ENCODE measurements at places on chromosomes 3 and 15. TPM values are rescaled to one million over a fixed set of nuclear protein-coding genes. Genes with fewer than 3 reads are reported as not detected.

DNA sequence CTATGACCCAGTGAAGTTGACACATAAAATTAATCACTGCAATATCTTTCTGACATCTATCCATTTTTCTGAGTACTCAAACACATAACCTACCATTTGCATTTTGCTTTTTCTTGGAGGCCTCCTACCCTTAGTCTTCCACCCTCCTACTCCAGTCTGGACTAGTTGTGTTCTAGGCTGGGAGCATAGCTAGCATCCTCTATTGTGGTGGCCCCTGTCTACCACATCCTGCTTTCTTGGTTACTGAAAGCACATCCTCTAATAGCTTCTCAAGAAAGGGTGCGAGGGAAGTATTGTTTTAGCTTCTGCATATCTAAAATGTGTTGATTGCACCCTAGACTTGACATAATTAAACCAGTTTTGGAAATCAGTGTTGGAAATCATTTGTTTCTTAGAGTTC lies 176.5 kb downstream of the THSD4 start:
- DNase-seq = no peak
- H3K27ac ChIP-seq = no peak overlapping the region
- H3K4me3 ChIP-seq = no peak overlapping the region
- H3K27me3 ChIP-seq = no peaks in the 10 kb centered on the region
- H3K36me3 ChIP-seq = no peaks in the 10 kb centered on the region

- H3K27me3 ChIP-seq = no peaks in the 10 kb centered on the region
- H3K27ac ChIP-seq = no peak overlapping the region
- no peaks in the 10 kb centered on the region for H3K4me1 ChIP-seq
- no peak for DNase-seq
- no peak overlapping the region for H3K4me3 ChIP-seq
- H3K36me3 ChIP-seq = no peaks in the 10 kb centered on the region
Observed at GRCh38 chr3:189229196-189229828, 57.5 kb downstream of the TPRG1 start.

DNA sequence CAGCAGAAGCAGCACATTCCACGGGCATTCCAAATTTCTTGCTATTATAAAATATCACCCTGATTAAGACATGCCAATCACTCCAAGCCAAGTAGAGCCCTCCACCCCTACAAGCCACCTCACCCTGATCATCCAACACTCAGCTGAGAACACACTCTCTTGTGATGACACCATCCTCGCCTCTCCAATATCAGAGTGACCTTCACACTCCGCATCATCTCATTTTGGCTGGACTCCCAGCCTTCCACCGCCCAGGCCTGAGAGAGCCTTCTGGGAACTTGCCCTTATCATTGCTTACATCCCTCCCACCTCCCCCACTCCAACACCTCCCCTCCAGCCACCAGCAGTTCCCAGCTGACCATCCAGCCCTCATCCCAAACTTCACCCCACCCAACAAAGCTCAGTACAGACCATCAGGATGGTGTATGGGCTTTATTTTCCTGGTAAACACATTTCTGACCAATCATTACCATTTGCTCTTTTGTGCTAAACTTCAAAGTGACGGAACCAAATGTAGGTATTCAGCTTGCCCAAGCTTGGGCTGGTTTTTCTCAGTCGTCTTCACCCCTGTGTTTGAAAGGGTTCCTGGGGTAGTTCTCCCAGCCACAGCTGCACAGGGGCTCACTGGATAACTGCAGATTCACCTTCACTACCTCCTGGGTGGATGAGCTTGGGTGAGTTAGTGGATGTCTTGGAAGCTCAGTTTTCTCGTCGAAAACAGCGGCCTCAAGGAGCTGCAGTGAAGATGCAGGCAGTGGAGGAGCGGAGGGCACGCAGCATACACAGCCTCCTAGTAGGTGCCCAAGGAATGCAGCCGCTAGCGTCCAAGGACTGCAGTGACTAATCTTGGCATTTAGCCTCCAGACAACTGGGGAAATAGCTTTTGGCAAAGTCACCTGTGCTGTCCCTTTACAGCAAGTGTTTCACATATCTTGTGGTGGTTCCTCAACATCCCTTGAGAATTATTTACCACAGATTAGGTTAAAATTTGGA lies 115.1 kb downstream of the LIPC start:
- DNase-seq = no peak
- no peak overlapping the region for H3K27ac ChIP-seq
- no peaks in the 10 kb centered on the region for H3K27me3 ChIP-seq
- H3K36me3 ChIP-seq = no peaks in the 10 kb centered on the region
- H3K4me3 ChIP-seq = no peak overlapping the region
- H3K4me1 ChIP-seq = peaks cover 47% of the 10 kb centered on the region

GRCh38 chr3:96813134-96813819 lies 1.1 kb upstream of the EPHA6 start:
- no peaks in the 10 kb centered on the region for H3K27me3 ChIP-seq
- peak; percentile 89 for DNase-seq
- peaks cover 13% of the 10 kb centered on the region for H3K4me1 ChIP-seq
- H3K4me3 ChIP-seq = peak overlapping the region; percentile 67

The RAB27A gene
- total RNA-seq = 18.6 TPM

Data from sigmoid colon (tissue), 7 donors.